ENCODE measurements at places on chromosomes 2 and 18. TPM values are rescaled to one million over a fixed set of nuclear protein-coding genes. Genes with fewer than 3 reads are reported as not detected.

L3MBTL4 gene
- total RNA-seq, result 0.57 TPM

AQP4 gene
- not detected for total RNA-seq

ADD2 gene
- 4.0 TPM for total RNA-seq

PDE11A gene
- not detected for total RNA-seq

RAB27B gene
- total RNA-seq, result 3.4 TPM

POTEI gene
- not detected for total RNA-seq

MARCHF4 gene
- not detected for total RNA-seq

ZNF521 gene
- not detected for total RNA-seq

CROCC2 gene
- total RNA-seq, result not detected

C2orf92 gene
- 10.4 TPM for total RNA-seq

MYO3B gene
- 1.2 TPM for total RNA-seq

COLEC11 gene
- not detected for total RNA-seq

PLGLB1 gene
- not detected for total RNA-seq

EPB41L3 gene
- total RNA-seq, result 1.8 TPM

CHRNA1 gene
- total RNA-seq, result not detected

POTEJ gene
- total RNA-seq, result not detected

TUBB8B gene
- not detected for total RNA-seq

TUBA3E gene
- not detected for total RNA-seq

VIT gene
- total RNA-seq, result not detected

PROKR1 gene
- not detected for total RNA-seq

GULP1 gene
- total RNA-seq, result not detected

CRYGD gene
- total RNA-seq, result not detected

BOLL gene
- not detected for total RNA-seq

EFR3B gene
- 0.09 TPM for total RNA-seq

RRM2 gene
- total RNA-seq, result 493 TPM

RTKN gene
- 0.36 TPM for total RNA-seq

TEX44 gene
- total RNA-seq, result not detected

MYOM1 gene
- total RNA-seq, result 1.5 TPM

HOXD1 gene
- total RNA-seq, result not detected

GREB1L gene
- not detected for total RNA-seq

MORN2 gene
- total RNA-seq, result 1.4 TPM

SPC25 gene
- total RNA-seq, result 36.2 TPM

KCNE4 gene
- total RNA-seq, result not detected

RIT2 gene
- total RNA-seq, result not detected

SMYD1 gene
- not detected for total RNA-seq

COL4A4 gene
- total RNA-seq, result 0.07 TPM

ABCG8 gene
- not detected for total RNA-seq

ANKRD30BL gene
- not detected for total RNA-seq

SRD5A2 gene
- 0.05 TPM for total RNA-seq

PRKAG3 gene
- not detected for total RNA-seq

MGAT4A gene
- 69.5 TPM for total RNA-seq

CNDP1 gene
- not detected for total RNA-seq

C2orf78 gene
- total RNA-seq, result not detected

DSG2 gene
- total RNA-seq, result 1.3 TPM

PARD6G gene
- 0.05 TPM for total RNA-seq

SNTG2 gene
- 0.57 TPM for total RNA-seq

ZAP70 gene
- 294 TPM for total RNA-seq

MC2R gene
- total RNA-seq, result not detected

RAB3GAP1 gene
- 22.8 TPM for total RNA-seq

FAM110C gene
- 3.3 TPM for total RNA-seq

AMER3 gene
- total RNA-seq, result not detected

UGT1A4 gene
- not detected for total RNA-seq

CDH7 gene
- not detected for total RNA-seq

GLB1L gene
- 3.7 TPM for total RNA-seq

UGT1A10 gene
- not detected for total RNA-seq

Data from T-helper 2 cell treated with Interferon-gamma antibody and Interleukin-4, amounts not matched to agents 100 ng/mL and 5 ng/mL, for 36 hours (primary cell).